ENCODE measurements at places on chromosomes 16 and 17.
A peak's percentile ranks its signal among the peaks of the same experiment; 100 is the strongest.

- DNase-seq = no peak
Measured at GRCh38 chr17:36721560-36722120, 120.3 kb downstream of the MRM1 start.

DNA sequence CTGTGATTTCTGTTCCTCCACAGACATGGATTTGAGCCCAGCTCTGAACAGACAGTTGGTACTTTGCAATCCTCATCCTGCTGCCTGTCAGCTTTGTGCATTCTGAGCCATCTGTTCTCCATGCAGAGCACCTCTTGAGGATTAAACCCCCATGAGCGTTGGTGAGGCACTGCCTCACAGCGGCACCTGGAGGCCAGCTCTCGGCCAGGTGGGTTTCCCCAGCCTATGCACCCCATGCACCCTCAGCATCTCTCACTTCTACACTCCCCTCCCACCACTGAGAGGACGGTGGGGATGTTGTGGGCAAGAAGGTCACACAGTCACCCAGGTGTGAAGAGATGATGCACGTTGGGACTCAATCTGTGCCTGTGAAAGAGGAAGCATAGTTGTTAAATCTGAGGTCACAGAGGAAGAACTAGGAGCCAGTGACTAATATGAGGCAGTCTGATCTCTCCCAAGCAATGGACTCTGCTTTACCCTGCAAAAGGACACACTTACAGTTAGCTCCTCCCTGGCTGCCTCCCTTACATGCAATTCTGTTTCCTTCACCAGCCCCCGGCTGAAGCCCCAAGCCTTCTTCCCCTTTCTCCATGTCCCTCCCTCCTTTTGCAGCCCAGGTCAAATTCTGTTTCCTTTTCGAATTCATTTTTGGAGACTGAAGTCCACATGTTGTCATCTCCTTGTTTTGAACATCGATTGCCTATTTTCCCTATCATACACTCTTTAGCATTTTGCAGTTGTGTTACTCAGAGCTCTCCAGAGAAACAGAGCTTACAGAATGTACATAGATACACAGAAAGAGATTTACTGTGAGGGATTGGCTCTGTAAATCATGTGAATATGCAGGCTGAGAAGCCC lies 58.5 kb downstream of the HS3ST3B1 start:
- peak; percentile 45 for DNase-seq

GRCh38 chr17:21058098-21058893 lies 15.5 kb upstream of the USP22 start:
- DNase-seq = no peak

GRCh38 chr16:84378567-84378966 lies 10.2 kb downstream of the ATP2C2 start:
- DNase-seq = no peak

DNA sequence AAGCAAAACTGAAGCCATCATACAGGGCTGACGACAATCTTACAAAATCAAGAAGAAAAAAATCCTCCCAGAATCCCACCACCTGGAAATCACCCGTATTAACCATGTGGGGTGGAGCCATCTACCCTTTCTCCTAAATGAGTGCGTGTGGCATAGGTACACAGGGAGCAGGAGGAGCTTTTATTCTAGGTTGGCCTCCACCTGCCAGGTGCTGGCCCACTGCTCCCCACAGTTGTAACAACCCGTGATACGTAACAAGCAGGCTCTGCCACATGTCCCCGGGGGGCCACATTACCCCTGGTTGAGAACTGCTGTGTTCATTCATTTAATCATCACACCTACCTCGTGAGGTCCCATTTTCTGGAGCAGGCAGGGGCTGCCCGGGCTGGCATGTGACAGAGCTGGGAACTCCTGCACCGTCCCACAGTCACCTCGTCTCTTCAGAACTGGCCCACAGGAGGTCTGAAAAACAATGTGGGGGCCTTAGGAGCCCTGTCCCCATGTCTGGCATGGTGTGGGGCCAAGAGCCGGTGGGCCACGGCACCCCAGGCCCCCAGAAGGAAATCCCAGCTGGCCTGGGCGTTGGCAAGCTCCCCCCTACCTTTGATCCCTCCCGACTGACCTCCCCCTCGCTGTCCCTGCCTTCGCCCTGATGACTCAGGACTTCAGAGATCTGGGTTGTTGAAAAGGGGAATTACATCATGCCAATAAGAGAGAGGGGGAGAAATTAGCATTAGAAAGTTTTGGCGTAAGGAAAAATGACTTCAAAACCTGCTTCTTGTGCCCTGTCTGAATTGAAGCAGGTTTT lies 12.9 kb downstream of the CMIP start:
- no peak for DNase-seq

- DNase-seq = no peak
Measured at GRCh38 chr17:16294560-16294959, 58.7 kb downstream of the CENPV start.

DNA sequence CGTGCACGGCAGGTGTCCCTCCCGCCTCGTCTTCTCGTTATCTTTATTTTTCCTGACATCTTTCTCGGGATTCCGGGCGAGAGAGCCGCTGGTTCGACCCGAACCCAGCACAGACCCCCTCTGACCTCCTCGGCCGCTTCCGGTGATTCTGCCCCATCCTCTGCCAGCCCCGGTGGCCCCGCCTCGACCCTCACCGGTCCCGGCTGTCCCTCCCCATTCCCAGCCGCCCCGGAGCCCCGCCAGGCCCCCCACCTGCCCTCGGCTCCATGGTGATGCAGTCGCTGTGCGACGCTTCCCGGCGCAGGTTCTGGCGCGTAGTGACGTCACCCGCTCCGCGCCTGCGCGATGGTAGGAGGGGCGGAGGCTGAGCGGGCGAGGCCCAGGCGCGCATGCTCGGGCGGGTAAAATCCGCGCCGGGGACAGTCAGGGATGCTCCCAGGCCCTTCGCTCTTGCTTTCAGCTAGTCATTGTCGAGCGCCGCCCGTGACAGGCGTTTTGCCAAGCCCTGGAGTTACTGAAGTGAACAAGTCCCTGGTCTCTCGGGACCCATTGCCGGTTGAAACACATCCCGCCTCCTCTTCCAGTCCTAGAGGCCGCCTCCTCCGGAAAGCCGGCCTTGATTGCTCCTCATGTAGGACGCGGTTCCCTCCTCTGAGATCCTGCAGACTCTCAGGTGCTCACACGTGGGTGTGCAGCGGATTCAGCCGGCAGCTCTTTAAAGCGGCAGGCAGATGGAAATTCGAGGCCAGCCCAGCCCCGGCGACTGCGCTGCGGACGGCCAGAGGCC lies at the start of gene MTHFSD:
TSS of gene MTHFSD (minus strand) at position 319 of the 787 bp plus-strand sequence. CDS start at position 268, 51 bp downstream.
- peak; percentile 93 for DNase-seq

DNA sequence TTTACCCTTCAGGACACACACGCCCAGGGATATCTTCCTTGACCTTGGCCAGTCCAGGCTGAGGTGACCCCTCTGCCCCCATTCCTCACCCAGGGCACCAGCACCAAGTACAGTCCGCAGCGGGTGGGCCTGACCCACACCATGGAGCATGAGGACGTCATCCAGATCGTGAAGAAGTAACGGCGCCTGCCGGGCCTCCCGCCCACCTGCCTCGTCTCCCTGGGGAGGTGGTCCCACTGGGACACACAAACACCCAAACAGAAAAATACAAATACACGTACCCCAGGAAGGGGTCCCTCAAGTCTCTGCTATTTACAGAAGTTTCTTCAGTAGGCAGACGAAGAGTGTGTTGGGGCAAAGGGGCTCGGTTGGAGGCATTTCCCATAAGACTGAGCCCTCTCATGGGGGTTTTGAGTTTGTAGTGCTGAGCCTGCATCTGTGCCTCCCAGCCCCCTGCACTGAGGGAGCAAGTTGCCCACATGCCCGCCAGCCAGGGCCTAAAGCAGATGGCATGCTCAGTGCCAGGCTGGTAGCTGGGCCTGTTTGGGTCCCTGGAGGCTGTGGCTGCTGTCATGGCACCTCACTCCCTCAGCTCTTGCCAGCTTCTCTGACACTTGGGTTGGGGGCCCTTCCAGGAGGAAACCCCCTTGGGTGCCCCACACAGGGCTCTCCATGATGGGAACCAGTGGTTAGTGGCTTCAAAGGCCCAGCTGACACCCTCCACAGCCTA lies 1.3 kb upstream of the MYO15A start:
- DNase-seq = no peak

GRCh38 chr17:75652341-75652740 lies 14.6 kb downstream of the RECQL5 start:
- no peak for DNase-seq

GRCh38 chr17:73465130-73465952 lies 153.5 kb upstream of the CDC42EP4 start:
- no peak for DNase-seq

Data from activated gamma-delta T cell treated with Interleukin-2 at 50 U/mL for 16 hours (primary cell).